ENCODE measurements at places on chromosomes 1 and 21. TPM values are rescaled to one million over a fixed set of nuclear protein-coding genes. Genes with fewer than 3 reads are reported as not detected.

SCAMP3 gene
- 57.3 TPM for total RNA-seq

MANEAL gene
- 0.69 TPM for total RNA-seq

KCNA2 gene
- total RNA-seq, result 5.8 TPM

F5 gene
- 80.6 TPM for total RNA-seq

GJC2 gene
- total RNA-seq, result 2.8 TPM

VSIG8 gene
- not detected for total RNA-seq

PCP4 gene
- not detected for total RNA-seq

C8A gene
- not detected for total RNA-seq

Measured in CD4-positive, CD25-positive, alpha-beta regulatory T cell (primary cell).